Immature natural killer cell (primary cell): ENCODE measurements at places on chromosomes 4 and X.

DNA sequence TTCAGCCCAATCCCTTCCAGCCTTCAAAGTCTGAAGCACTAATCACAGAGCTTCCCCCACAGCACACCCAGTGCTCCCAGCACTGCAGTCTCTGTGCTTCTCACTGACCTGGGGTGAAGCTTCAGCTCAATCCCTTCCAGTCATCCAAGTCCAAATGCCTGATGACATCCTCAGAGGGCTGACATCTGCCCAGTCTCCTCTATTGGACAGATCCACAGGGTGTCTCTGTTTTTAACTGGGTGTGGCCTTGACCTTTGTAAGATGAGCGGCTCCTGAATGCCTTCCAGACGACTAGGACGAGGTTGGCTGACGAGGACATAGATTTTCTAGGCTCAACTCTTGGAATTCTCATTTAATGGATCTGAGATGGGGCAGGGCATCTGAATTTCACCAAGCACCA lies 7.6 kb upstream of the SLC2A9 start:
- DNase-seq: no peak

- no peak for DNase-seq
These were observed 325.9 kb downstream of the EPHA5 start for GRCh38 chr4:65344278-65344825.

DNA sequence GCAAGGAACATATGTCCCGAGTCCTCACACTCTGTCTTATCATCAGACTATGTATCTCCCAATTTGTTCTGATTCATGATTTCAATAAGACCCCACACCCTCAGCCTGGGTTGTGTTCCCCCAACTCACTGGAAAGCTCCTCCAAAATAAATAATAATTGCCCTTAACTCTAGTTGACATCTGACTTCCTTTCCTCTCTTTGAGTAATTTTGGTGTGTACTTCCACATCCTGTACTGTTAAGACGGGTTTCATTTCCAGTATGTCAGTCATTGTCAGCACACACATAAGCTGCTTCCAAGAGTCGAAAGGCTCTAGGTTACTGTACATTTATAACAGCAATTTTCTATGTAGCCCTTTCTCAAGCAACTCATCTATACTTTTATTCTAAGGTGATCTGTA lies 52.2 kb upstream of the C1QTNF7 start:
- no peak for DNase-seq

DNA sequence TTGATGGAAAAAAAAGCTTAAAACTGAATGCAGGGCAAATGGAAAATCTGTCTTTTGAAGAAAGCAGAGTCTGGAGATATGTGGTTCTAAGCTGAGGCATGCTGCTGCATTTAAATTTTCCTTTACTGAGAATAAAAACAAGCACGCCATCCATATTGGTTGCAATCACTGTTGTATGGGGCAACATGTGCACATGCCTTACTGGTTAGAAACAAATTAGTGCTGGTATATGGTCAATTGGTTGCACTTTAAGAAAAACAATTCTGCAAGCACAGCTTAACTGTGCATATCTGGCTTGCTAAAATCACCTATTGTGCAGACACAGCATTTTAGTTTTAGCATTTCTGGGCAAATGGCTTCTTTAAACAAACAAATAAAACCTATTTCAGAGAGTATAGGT lies 239.1 kb downstream of the NDST4 start:
- DNase-seq: no peak

DNA sequence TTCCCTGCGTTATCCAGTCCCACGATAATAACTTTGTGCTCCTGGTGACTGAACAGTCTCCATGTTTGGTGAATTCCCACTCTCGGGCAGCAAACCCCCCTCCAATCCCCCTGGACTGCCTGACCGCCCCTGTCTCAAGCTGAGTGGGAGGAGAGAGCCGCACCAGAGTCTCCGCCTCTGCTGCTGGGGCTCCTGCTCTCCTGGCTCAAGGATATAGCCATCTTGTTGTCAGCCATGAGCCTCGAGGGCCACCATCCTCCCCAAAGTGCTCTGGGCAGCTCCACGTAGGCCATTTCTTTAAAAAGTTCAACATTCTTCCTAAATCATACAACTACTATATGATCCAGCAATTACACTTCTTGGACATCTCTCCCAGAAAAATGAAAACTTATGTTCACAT lies 49.3 kb upstream of the PGRMC1 start:
- DNase-seq: no peak

- DNase-seq: no peak
These were observed 156.4 kb downstream of the TSPAN5 start for GRCh38 chr4:98502031-98502430.

- DNase-seq: no peak
These were observed 163.9 kb upstream of the IGFBP7 start for GRCh38 chr4:57274082-57274481.
